ENCODE measurements at places on chromosomes 2 and 18.

- no peak for DNase-seq
Observed at GRCh38 chr18:32742579-32742978, 30.2 kb downstream of the KLHL14 start.

DNA sequence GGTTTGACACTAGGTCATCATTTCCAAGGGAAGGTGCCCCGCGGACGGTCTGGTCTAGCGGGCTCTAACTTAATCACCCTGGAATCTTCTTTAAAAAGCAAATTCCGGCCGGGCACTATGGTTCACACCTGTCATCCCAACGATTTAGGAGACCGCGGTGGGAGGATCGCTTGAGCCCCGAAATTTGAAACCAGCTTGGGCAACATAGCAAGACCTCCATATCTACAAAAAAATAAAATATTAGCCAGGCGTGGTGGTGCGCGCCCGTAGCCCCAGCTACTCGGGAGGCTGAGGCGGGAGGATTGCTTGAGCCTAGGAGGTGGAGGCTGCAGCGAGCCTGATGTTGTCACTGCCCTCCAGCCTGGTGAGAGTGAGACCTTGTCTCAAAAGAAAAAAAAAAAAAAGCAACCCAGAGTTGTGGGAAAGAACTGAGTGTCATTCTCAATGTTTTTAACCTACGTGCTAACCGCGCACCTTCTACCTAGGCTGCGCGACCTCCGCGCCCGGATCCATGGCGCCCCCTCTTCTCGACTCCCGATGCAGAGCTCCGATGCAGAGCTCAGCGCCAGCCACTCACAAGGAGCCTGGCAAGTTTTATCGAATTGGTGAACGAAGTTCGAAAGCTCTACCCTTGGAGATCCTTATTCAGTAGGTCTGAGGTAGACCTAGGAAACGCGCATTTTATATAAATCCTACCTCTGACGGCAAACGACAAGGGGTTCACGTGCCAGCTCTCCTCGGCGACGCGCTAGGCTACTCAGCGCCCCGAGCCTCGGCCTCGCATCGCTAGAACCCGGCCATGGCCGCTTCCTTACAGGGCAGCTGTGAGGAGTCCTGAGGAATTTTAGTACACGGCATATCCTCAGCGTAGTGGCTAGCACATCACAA, 888 bp upstream of the TWSG1 start:
- no peak for DNase-seq

DNA sequence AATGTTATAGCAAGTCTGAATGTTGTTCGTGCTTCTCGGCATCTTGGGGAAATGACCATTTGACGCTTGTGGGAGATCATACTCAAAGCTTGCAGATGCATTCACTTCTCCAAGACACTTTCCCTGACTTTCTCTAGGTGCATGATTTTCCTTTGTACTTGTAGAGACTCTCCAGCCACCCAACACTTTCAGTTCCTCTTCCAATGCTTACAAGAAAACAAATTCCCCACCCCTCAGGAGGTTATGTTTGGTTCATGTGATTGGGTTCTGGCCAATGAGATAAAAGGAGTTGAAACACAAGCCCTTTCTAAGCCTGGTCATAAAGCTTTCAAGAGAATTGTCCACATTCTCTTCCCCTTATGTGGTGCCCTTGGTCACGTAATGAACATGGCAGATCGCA, 156.3 kb downstream of the EPHA4 start:
- no peak for DNase-seq

GRCh38 chr2:229372207-229372606, 101.1 kb upstream of the PID1 start:
- DNase-seq = no peak

DNA sequence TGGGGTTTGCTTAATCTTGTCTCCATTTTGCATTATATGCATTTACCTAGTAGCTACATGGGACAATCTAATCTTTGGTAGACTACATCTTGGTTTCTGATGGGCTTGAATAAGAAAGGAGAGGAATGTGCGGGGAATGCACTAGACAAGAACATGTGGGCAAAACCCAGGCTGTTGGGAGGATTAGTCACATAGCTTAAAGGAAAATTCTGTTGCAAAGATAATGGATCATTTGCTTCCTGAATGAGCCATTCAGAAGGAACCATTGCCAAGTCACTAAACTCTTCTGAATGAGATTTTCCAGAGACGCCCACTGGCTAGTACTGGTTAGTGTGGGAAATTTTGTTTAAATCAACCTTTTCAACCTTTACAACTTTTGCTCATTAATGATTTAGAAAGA, 84.8 kb downstream of the OSBPL6 start:
- DNase-seq = no peak

DNA sequence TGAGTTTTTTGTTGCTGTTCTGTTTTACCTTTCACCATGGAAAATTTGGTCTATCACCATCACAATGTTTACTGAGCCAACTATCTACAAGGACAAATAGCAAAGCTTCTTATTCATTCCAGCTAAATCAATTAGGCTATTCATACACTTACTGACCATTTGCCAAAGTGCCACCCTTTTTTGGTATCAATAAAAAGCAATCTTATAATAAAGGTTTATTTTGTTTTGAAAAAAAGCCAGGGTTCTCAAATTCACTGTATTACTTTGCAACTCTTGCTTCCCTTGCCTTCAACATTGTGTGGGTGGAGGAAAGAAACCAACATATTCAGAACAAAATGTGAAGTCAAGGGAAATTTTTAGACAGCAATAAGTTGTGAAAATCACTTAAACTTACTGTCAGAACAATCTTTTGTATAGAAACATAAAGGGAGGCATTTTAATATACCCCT, 15.3 kb downstream of the PELI1 start:
- no peak for DNase-seq

GRCh38 chr2:150716186-150716585, 228.7 kb upstream of the RND3 start:
- no peak for DNase-seq

- no peak for DNase-seq
Observed at GRCh38 chr2:190763901-190764514, 115.1 kb downstream of the NAB1 start.

DNA sequence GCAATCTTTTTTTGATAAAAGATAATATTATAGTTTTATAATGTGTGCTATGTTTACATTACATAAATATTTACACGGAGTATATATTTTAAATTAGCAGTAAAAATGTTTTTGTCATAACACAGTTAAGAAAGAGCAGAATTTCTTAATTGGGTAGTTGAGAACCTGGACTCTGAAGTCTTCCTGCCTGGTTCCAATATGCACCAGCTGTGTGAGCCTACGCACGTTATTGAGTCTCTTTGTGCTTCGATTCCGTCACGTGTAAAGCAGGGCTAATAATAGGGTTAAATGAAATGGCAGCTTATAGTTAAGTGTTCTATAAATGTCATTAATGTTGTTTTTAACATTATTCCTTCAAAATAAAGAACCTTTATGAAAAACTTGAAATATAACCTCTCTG, 1.2 kb upstream of the CCDC88A start:
- DNase-seq = no peak

DNA sequence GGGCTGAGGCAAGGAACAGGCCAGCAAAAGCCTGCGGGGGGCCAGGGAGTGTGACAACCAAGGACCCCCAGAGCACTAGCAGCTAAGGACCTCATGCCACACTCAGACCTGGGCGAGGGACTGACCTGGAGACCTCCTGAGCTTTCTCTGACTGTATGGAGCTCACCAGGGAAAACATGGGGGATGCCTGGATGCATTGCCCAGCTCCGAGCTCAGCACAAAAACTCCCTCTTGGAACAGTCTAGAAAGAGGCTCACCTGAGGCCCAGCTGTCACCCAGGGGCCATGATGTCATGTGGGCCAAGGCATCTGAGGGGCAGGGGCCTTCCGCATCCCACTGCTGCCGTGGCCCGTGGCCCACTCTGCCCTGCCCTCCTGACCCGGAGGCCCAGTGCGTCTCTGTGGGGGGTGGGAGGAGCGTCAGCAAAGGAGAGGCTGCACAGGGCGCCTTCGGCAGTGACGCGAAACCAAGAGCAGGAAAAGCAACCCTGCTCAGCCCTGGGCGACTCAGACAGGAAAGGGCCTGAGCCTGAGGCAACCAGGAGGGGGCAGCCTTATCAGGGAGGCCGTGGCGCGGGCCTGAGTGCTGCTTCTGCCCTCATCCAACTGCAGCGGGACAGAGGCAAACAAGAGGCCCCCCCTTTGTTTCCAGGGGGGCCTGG, 57.3 kb upstream of the ALPP start:
- peak; percentile 71 for DNase-seq

GRCh38 chr2:67374481-67374880, 22.7 kb upstream of the ETAA1 start:
- no peak for DNase-seq

Data from cardiac septum (tissue), 1 donor.